DMS79 treated with DMSO at 0.1 percent for 48 hours (cell line): ENCODE measurements at places on chromosomes 16 and 17.

DNA sequence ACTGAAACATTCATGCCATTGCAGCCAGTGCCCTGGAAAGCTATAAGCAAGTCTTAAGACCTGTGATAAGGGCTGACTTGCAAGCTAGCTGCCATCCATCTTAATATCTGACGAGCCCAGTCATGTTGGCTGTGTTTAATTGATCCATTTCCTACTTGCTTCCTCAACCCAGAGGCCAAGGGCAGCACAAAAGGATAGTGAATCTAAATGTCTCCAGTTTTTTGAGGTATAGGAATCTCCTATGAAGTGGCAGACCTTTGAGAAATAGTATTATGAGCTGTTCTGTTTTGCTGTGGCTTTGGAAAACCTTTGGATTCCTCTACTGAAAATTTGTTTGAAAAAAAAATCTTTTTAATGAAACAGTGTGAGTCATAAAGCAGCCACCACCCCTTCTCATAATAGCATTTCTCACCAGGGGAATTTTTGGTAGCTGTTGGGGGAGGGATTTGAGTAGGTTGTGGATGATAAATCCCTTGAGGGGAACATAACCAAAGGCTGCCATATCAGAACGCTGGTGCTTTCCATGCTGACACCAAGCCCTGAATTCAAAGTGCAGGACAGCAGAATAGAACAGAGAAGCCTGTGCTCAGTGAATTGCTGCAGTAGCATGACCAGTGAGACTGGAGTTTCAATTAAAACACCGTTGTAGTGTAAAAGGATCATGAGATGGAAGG, 12.9 kb downstream of the ZNRF1 start:
- DNase-seq, result no peak

GRCh38 chr16:17382514-17382913, 88.2 kb downstream of the XYLT1 start:
- no peak for DNase-seq

- peak; percentile 72 for DNase-seq
Measured at GRCh38 chr17:38663125-38663751, 11.5 kb downstream of the EPOP start.

DNA sequence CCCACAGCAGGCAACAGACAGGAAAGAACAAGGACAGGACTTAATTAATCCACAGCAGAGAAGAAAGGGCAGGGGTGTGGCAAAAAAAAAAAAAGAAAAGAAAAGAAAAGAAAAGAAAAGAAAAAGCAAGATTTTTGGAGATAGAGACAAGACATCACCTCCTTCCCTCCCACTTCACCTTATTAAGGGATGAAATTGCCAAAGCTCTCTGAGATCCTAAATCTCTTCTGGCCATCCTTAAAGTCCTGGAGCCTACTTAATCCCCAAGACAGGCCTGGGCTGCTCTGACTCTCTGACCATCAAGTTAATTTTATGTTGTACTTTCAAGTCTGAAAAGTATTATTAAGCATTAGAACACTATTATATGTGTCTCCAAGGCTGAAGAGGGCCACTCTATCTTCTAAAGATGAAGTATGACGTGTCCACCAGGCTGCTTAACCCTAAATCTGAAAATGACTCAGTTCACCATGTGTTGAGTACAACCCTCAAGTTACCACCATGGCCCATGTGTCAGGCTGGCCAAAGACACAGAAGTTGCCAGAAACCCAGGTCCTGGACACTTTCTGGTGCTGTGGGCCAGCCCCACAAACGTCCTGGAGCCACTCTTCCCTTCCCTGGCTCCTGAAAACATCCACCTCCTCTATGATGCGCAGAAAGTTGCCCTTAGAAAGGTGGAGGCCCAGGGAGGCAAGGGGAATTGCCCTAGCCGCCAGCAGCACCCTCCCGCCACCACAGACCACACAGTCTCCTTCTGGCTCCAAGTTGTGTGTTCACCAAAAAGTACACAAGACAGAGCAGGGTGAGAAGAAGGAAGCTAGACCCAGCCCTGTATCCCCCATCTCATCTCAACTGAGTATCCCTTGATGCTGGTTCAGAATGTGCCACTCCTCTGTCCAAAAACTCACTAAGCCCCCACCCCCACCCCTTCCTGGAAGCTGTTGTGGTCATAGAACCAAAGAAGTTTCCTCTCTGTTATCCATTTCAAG, 2.7 kb downstream of the SOCS1 start:
- DNase-seq, result no peak

GRCh38 chr16:89744813-89745212, 23.5 kb downstream of the ZNF276 start:
- DNase-seq, result no peak

DNA sequence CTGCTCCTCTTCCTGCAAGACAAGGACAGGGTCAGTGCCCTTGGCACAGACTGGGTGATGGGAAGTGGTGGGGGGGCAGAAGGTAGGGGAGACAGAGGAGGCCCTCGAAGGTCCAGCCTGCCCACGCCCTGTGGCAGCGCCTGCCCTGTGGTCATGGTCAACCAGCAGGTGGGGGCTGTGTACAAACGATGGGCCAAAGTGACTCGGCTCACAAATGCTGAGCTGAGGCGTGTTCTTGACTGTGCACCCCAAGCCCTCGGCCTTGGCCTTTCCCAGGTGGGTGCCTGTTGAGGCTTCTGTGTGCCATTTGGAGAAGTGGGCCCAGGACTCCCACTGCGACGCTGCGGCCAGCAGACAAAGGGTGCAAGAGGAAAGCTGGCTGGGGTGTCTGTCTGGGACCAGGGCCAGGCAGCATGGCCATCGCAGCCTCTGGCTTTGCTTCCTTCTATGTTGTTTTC, 22.6 kb downstream of the MXRA7 start:
- DNase-seq, result no peak

DNA sequence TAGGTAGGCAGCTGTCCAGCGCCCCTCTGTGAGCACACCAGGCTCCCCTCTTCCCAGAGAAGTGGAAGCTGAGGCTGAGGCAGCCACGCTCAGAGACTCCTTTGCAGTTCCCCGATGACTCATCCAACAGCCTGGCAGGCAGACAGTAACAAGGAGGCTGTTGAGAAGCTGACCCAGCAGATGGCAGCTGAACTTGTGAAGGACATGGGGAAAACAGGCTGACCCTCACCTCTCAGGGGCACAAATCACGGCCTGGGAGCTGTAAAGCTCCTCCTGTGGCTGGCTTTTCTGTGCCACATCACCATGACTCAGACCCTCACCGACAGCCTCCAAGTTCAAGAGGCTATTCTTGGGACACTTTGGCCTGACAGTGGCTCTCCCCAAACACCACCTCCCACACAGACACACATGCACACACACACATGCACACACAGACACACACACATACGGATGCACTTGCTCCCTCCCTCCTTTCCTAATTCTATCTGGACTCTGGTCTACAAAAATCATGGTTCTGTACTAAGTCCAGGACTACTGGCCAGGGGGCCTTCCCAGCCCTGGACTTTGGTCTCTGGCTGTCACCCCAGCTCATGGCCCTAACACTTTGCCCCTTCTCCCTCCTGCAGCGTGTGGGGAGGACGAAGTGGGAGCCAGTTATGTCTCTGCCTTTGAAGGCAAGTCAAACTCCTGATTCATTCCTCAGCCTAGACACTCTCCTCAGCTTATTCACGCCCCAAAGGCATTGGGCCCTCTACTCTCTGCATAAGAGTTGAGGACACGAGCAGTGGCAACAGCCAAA, 23.2 kb downstream of the MAP3K14 start:
- no peak for DNase-seq

DNA sequence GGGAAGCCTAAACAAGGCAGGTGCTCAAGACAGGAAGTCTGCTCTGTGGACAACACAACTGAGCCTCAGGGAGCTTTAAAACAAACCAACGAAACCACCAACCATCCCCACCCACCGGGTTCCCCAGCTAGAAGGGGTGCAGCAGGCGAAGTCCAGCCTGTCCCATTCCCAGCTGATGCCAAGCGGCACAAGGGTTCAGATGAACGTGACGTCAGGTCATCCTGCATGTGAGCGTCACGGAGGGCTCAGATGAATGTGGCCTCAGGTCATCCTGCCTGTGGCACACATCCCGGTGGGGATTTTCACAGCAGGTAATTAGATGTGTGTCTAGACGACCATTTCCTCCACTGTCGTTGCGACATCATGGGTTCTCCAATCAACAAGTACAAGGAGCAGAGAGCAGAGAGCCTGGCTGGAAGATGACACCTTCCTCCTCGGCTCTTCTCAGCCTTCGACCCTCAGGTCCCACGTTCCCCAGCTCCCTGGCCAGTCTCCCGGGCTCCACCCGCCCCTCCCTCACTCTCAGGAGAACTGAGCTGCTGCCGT, 246.5 kb downstream of the FOXL1 start:
- DNase-seq, result no peak

DNA sequence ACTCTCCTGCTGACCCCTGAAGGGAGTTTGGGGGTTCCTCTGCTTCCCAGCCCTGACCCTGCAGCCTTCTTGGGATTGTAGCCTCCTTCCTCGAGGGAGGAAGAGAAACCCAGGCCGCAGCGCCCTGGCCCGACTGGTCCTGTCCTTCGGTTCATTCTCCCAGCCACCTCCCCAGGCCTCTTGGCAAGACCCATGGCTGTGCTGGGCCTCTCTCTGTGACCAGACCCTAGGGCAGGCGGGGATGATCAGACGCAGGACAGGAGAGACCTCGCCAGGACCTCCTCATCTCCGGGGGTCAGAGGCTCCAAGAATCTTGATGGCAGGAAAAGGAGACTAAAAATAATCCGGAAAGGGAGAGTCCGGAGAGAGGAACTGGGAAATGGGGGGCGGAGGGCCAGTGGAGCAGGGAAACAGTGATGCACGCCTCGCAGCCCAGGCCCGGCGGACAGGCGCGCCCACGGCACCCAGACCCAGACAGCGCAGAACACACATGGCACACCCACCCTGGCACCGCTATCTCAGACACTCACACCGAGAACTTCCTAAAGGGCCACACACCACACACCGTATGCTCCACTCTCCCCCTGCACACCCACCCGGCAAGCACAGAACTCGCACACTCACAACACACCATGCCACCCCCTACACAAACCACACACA, 1.2 kb downstream of the ARHGEF15 start:
- DNase-seq, result no peak

GRCh38 chr17:337022-337420, 15.6 kb downstream of the RPH3AL start:
- no peak for DNase-seq

DNA sequence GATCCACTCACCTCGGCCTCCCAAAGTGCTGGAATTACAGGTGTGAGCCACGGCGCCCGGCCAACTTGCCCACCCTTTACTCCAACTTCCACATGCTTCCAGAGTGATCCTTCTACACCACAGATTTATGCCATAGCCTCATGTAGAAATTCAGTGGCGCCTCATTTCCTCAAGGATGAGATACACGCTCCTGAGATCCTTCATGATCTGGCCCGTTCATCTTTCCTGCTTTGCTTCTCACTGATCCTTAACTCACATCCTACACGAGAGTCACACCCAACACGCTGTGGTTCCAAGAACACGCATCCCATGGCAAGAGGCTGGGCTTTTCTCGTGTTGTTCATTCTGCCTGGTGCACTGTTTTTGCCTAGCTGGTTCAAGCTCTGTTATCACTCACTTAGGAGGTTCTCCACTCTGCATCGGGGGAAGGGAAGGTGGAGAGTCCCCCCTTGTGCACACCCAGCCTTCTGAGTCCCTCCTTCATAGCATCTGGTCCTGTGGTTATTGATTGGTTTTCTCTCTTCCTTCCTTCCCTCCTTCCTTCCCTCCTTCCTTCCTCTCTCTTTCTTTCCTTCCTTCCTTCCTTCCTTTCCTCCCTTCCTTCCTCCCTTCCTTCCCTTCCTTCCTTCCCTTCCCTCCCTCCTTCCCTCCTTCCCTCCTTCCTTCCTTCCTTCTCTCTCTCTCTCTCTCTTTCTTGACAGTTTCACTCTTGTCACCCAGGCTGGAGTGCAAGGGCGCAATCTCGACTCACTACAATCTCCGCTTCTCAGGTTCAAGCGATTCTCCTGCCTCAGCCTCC, 32.7 kb upstream of the GCSH start:
- DNase-seq, result no peak

- no peak for DNase-seq
Measured at GRCh38 chr17:69090365-69090764, 29.6 kb upstream of the ABCA9 start.

DNA sequence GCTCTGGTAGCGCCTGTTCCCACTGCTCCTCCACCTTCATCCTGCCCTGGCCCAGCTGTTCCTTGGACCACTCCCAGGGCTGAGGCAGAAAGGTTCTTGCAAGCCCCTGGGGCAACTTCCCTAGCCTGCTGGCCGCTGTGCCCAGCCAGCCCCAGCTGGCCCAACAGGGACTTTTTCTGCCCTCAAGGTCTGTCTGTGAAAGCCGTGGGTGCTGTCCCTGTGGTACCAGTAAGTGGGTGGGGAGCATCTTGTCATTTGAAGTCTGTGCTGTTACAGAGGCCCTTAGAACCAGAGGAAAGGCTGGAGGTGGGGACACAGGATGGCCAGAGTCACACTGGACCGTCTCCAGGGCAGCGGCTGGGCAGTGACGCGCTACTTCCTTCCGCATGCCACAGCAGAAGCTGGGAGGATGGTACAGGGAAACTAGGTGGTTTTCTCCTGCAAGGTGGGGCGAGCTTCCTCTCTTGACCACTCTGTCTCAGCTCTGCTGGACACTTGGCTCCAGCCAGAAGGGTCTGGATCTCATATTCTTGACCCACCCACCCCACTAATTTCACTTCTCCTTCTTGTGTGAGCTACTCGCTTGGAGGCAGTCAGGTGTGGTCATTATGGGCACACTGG, 87.8 kb downstream of the PLCG2 start:
- no peak for DNase-seq

GRCh38 chr16:85081038-85081437, 31.2 kb downstream of the CIBAR2 start:
- no peak for DNase-seq

- no peak for DNase-seq
Measured at GRCh38 chr16:69244336-69244735, 57.4 kb downstream of the SNTB2 start.

DNA sequence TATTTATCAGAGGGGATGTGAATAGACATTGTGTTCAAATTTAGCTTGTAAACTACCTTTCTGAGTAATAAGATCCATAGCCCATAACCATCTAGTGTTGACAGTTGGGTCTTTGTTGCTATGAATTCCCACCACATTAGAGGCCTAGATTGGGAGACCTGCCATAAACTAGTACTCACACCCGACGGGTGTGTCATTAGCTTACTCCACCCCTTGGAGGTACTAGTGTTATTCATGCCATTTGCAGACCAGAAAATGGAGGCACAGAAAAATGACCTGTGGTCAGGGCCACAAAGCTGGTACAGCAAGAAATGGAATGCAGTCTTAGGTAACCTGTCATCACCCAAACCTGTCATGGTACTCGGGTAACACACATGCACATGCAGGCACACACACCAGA, 41.3 kb upstream of the BCAR1 start:
- no peak for DNase-seq

GRCh38 chr16:66996324-66996982, 8.1 kb downstream of the CES4A start:
- no peak for DNase-seq

GRCh38 chr16:23538919-23539278, 18.3 kb downstream of the EARS2 start:
- no peak for DNase-seq

- no peak for DNase-seq
Measured at GRCh38 chr17:73725794-73726515, 81.7 kb upstream of the SDK2 start.

DNA sequence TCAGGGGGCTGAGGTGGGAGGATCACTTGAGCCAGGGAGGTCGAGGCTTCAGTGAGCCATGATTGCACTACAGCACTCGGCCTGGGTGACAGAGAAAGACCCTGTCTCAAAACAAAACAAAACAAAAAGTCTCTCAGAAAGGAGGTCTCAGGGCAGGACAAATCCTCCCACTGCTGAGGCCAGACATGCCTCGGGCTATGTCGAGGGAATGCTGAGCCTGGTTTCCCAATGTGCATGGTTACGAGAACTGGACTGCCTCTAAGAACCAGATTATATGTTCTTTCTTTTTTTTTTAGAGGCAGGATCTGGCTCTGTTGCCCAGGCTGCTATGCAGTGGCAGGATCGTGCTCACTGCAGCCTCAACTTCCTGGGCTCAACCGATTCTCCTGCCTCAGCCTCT, 27.6 kb downstream of the TRAP1 start:
- no peak for DNase-seq
